ENCODE measurements at places on chromosomes 11 and 22.

DNA sequence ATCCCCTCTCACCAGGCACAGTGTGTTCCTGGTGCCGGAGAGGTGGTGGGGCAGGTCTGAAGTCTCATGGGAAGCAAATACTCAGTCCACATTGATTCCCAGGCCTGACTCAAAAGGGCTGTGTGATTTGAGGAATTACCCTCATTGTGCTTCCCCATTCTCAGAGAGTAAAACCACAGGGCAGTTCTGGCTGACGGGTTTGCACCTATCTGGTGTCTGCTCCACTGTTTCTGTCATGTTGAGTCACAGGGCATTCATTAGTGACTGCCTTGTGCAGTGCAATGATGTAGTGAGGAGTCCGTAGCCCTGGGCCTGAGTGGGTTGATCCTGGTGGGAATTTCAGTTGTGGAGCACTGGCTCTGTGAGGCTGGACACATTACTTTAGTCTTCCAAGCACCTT lies 85.2 kb upstream of the ARHGAP20 start:
- no peak for DNase-seq

DNA sequence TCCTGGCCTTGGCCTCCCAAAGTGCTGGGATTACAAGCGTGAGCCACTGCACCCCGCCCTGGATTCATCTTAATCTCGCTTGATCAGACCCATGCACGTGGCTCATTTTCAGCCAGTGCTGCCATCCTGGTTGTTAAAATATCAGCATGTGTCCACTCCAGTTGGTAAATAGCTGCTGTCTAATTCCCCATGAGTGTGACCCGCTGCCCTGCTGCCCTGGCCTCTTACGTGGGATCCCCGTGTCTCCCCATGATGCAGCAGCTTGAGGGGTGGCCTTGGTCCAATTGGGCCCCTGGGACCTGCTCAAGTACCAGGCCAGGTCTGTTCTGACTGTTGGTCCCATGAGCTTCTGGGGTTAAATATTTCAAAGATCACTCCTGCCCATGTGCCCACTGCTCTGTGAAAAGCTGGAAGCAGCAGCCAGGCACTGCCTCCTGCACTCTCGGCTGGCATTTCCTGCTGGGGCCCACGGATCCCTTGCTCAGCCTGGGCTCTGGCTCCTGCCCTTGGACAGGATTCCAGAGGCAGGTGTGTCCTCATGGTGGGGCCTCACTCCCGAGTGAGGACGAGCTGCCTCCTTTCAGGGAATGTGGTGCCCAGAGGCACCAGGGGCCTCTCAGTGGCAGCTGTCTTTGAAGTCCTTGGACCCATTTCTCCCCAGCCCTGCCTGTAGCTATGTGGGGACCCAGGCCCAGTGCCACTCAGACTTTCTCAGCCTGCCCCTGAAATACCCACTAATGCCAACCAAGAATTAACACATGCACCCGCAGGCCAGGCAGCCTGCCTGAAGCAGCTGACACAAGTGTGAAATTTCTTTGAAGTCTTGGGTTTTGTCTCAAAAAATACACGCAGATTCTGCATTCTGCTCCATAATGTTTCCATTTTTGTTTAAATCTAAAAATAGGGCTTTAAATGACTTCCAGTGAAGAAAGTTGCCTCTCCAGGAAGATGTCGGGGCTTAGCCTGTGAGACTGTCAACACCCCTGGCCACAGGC lies 38.1 kb upstream of the PRDM11 start:
- DNase-seq, result no peak

DNA sequence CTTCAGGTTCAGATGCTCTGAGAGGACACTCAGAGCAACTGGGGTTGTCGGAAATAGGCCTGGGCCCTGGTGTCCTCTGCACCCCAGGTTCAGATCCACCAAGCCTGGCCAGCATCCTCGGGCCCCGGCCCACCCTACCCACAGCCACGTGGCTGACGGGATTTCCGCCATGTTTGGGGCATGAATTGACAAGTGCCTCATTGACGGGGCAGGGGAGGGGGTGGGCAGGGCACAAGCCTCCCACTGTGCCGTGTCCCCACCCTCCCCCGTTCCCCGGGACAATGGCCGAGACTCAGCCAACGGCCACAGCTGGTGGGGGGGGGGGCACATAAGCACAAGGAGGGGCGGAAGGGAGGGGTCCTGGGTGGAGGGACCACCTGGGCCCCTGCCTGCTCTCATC lies 8.5 kb downstream of the MYRF start:
- no peak for DNase-seq

DNA sequence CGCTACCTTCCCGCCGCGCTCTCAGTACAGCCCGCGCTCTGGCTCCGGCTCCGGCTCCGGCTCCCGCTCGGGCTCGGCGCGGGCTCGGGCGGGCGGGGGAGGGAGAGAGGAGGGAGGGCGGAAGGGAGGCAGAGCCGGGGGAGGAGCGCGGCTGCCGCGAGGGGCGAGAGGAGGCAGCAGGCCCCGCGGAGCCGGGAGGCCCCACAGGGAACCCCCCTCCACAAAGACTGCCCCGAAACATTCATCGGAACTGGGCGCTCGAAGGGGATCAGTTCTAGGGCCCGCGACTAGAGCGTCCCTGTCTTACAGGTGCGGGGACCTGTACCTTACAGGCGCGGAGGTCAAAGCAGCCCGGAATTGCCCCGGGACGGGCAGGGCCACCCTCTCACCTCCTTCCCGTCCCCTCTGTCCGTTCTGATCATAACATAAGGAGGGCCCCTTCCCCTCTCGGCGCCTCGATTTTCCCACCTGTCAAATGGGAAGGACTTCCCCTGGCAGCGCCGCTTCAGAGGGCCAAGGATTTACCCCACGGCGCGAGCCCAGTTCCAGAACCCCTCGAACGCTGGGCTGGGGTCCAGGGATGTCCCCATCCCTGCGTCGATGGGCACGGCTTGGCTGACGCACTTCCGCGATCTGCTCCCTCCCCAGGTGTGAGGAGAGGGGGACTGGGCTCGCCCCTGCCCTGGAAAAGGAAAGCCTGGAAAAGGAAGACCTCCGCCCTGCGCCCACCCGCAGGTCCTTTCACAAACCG lies at the start of gene SHISA8:
TSS of gene SHISA8 (minus strand) at position 40 of the 751 bp plus-strand sequence. CDS start 407 bp downstream, outside the sequence.
- DNase-seq, result peak; percentile 40

GRCh38 chr22:41305646-41306045 lies 4.3 kb downstream of the ZC3H7B start:
- DNase-seq, result no peak

DNA sequence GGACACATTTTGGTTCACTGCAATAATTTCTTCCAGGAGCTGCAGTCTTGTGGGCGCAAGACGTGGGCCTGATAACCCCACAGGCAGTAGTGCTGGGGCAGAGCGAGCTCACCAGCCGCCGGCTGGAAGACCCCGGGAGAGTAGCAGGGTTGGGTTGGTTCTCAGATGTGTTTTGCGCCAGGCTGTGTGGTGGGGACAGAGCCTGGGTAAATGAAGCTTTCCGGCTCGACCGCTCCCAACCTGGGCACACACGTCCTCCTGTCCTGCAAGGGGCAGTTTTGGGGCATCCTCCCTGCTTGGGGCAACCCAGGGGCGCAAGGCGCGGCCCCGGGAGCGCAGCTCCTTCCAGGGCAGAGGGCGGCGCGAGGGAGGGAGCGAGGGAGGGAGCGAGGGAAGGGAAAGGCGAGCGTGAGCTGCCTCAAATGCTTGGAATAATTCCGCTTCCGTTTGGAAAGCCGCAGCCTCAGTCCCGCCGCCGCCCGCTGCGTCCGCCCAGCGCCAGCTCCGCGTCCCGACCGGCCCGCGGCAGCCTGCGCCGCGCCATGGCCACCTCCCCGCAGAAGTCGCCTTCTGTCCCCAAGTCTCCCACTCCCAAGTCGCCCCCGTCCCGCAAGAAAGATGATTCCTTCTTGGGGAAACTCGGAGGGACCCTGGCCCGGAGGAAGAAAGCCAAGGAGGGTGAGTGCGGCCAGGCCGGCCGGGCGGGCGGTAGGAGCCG lies at the start of gene PARVA:
TSS of gene PARVA (plus strand) at position 466 of the 718 bp plus-strand sequence. CDS start at position 543, 77 bp downstream.
- no peak for DNase-seq

GRCh38 chr11:119772641-119773415 lies 43.8 kb upstream of the NECTIN1 start:
- DNase-seq, result no peak

GRCh38 chr11:62315431-62315830 lies 16.6 kb upstream of the SCGB1D4 start:
- DNase-seq, result no peak

DNA sequence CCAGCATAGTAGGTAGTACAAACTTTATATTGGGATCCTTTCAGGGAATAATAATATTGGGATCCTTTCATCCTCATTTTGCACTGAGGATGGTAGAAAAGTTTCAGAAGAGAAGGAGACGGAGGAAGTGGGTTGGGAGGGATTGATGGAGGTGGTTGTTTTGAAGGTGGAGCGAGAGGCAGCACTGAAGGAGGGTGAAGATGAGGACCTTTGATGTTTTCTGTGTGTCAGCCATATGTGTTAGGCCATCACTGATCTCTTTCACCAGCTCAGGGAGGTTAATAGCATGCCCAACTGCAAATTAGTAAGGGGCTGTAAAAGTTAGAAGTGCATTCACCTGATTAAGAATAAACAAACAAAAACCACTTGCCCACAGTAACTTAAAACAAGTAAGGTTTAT lies 275.5 kb upstream of the B3GAT1 start:
- DNase-seq, result no peak

GRCh38 chr11:121368364-121369240 lies 76.0 kb downstream of the SC5D start:
- DNase-seq, result no peak

DNA sequence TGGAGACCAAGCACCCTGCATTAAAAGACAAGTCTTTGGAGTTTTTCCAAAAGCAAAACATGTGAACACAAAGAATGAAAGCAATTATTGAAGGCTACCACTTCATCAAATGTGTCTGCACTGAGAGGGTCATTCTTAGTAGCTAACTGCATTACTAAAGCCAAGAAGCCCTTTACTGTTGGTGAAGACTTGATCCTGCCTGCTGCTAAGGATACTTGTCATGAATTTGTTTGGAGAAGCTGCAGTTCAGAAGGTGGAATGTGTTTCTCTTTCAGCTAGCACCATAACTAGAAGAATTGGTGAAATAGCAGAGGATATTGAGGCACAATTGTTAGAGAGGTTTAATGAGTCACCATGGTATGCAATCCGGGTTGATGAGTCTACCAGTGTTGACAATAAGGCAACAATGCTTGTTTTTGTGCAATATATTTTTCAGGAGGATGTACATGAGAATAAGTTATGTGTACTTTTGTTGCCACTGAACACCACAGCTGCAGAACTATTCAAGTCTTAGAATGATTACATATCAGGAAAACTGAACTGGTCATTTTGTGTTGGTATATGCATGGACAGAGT lies 457.3 kb upstream of the ISX start:
- no peak for DNase-seq

DNA sequence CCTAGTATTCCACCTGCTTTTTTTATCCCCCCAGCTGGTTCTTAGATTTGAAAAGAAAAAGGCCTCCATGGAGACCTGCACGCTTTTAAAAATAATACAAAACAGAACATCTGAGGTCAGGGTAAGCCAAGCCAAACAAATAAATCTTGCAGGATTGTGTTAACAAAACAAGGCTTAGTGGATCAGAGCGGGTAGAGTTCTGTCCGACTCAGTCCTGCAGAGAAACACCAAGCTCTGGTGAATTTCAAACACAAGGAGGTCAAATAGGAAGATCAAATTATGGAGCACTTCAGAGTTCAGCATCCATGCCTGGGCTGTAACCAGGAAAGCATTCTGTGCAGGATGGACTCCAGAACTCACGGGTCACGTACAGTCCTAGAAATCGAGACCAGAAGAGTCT lies 86.9 kb downstream of the SYN3 start:
- DNase-seq, result no peak

DNA sequence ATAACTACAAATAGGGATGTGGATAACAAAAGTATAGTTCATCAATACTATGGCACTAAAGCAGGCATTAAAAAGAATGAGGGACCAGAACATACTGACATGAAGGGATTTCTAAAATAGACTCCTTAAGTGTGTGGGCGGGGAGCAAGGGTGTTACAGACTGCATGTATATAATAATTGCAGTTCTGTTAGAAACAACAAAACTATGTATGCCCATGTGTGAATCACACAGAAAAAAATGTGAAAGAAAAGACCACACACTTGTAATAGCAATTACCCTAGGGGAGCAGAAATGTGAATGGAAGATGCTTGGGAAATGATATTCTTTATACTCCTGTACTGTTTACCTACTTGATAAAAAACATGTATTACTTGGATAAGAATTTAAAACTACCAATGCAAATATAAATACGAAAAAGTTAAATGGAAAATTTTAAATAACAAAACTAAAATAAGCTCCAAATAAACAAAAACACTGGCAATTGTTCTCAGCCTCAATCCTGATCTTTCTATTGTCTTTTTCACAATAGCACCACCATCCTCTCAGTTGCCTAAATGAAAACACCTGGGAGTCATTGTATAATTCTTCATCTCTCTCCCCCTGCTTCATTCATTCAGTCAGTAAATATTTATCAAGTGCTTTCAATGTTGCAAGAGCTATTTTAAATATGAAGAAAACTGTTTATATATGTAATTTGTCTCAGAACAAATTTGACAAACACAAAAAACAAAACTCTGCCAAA lies 129.8 kb downstream of the FCHSD2 start:
- no peak for DNase-seq

GRCh38 chr11:45578316-45578715 lies 87.1 kb downstream of the CHST1 start:
- DNase-seq, result no peak

GRCh38 chr22:19892257-19892879 lies 37.7 kb upstream of the GNB1L start:
- peak; percentile 29 for DNase-seq

GRCh38 chr11:114209904-114210303 lies 86.3 kb upstream of the NNMT start:
- no peak for DNase-seq

DNA sequence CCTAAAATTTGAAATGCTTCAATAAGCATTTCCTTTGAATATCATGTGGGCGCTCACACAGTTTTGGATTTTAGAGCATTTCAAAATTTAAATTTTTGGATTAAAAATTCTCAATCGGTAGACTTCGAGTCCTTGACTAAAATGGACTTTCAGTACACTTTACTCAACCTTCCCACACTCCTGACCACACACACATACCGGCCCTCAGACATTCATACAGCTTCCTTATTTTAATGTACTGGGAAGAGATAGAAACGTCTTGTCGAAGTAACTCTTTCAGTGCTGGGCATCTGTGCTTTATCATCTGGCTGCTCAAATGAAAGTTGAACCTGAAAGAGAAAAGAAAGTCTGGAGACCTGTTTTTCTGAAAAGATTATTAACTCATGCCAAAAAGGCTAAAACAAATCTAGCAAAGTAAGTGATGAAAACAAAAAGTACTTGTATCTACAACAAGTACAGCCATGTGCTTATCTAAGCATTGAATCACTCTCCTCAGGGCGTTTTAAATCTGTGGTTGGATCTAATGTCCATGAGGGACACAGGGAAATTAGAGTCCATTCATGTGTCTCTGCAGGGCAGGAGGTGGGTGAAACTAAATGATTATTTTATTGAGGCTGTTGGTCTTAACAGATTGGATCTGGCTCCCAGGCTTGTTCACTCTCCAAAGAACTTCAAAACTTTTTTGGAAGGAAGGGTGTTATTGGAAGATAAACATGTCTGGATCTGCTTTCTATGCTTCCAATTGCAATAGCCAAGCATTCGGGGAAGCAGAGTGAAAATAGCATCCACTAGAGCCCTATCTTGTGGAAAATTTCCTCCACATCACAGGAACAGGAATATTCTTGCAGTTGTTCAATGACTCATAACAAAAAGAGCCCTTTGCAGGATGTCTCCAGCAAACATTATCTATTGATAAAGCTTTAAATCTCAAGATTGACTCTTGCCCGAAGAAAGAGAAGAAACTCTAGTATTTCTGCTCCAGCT lies 47.0 kb downstream of the CARD18 start:
- DNase-seq, result no peak

Measured in activated CD4-positive, CD25-positive, alpha-beta regulatory T cell (primary cell).